A549 treated with ZK216348 at 1 μM for 4 hours (cell line): ENCODE measurements at places on chromosomes 16 and 17. TPM values are rescaled to one million over a fixed set of nuclear protein-coding genes. Genes with fewer than 3 reads are reported as not detected.

The DCXR gene
- 57.4 to 102 TPM (median 94.1 TPM) in 5 replicates for total RNA-seq

The CD7 gene
- 0.11 TPM in 1 of 5 replicates, not detected in the others for total RNA-seq

The ABCC12 gene
- total RNA-seq: 0.06 to 0.22 TPM (median 0.20 TPM) in 3 of 5 replicates, not detected in the others

The WFIKKN2 gene
- total RNA-seq: not detected in 5 replicates

The SMPD3 gene
- total RNA-seq: 0.08 to 0.33 TPM (median 0.15 TPM) in 5 replicates

The CTRL gene
- total RNA-seq: 1.0 to 2.5 TPM (median 1.4 TPM) in 5 replicates

The TRPV3 gene
- 0.15 to 0.92 TPM (median 0.33 TPM) in 5 replicates for total RNA-seq

The GPR142 gene
- not detected in 5 replicates for total RNA-seq

The TMEM98 gene
- total RNA-seq: 39.9 to 50.2 TPM (median 49.0 TPM) in 5 replicates

The LITAFD gene
- total RNA-seq: not detected in 5 replicates

The ZNF830 gene
- total RNA-seq: 13.2 to 24.7 TPM (median 15.2 TPM) in 5 replicates

The ASPHD1 gene
- 12.4 to 27.0 TPM (median 23.7 TPM) in 5 replicates for total RNA-seq

The KRT14 gene
- total RNA-seq: 0.08 to 0.15 TPM (median 0.14 TPM) in 3 of 5 replicates, not detected in the others

The ALOX12 gene
- not detected in 5 replicates for total RNA-seq

The SLC6A2 gene
- total RNA-seq: 0.14 TPM in 1 of 5 replicates, not detected in the others

The FDXR gene
- 33.6 to 70.0 TPM (median 67.8 TPM) in 5 replicates for total RNA-seq

The RHOT2 gene
- total RNA-seq: 44.9 to 111 TPM (median 98.0 TPM) in 5 replicates

The ADAM11 gene
- 1.3 to 2.7 TPM (median 2.0 TPM) in 5 replicates for total RNA-seq

The SLC38A8 gene
- not detected in 5 replicates for total RNA-seq

The KRTAP2-2 gene
- total RNA-seq: not detected in 5 replicates

The KRTAP3-1 gene
- not detected in 5 replicates for total RNA-seq

The SULT1A2 gene
- 0.12 TPM in 1 of 5 replicates, not detected in the others for total RNA-seq

The CCDC154 gene
- total RNA-seq: 0.31 to 0.55 TPM (median 0.34 TPM) in 3 of 5 replicates, not detected in the others

The PYY gene
- not detected in 5 replicates for total RNA-seq

The ATAD5 gene
- total RNA-seq: 2.7 to 5.3 TPM (median 4.6 TPM) in 5 replicates

The CDH5 gene
- total RNA-seq: 0.12 to 0.33 TPM (median 0.24 TPM) in 5 replicates

The ABCC11 gene
- 0.12 to 0.22 TPM (median 0.17 TPM) in 4 of 5 replicates, not detected in the other for total RNA-seq

The CNTD1 gene
- total RNA-seq: 0.18 TPM in 1 of 5 replicates, not detected in the others

The GRN gene
- 168 to 278 TPM (median 231 TPM) in 5 replicates for total RNA-seq

The KSR1 gene
- total RNA-seq: 7.5 to 22.9 TPM (median 18.5 TPM) in 5 replicates

The VMO1 gene
- total RNA-seq: 0.94 to 1.7 TPM (median 1.5 TPM) in 4 of 5 replicates, not detected in the other

The ANTKMT gene
- total RNA-seq: 25.7 to 66.6 TPM (median 52.1 TPM) in 5 replicates

The PPL gene
- total RNA-seq: 2.6 to 4.8 TPM (median 4.1 TPM) in 5 replicates

The AP2B1 gene
- 126 to 156 TPM (median 143 TPM) in 5 replicates for total RNA-seq

The KRT10 gene
- 99.6 to 118 TPM (median 105 TPM) in 5 replicates for total RNA-seq

The NEUROD2 gene
- total RNA-seq: 0.18 TPM in 1 of 5 replicates, not detected in the others

The PRDM7 gene
- not detected in 5 replicates for total RNA-seq

The DNAH3 gene
- total RNA-seq: 0.05 to 0.20 TPM (median 0.19 TPM) in 5 replicates

The TBX2 gene
- total RNA-seq: 3.5 to 7.0 TPM (median 6.9 TPM) in 5 replicates

The ABI3 gene
- total RNA-seq: not detected in 5 replicates

The CACNG1 gene
- 0.11 to 0.37 TPM in 2 of 5 replicates, not detected in the others for total RNA-seq

The GNGT2 gene
- total RNA-seq: 0.69 to 1.5 TPM (median 0.85 TPM) in 5 replicates

The SLFN12L gene
- not detected in 5 replicates for total RNA-seq

The PRRT2 gene
- 0.27 to 0.52 TPM (median 0.33 TPM) in 5 replicates for total RNA-seq

The ALDOC gene
- total RNA-seq: 2.0 to 3.2 TPM (median 2.1 TPM) in 5 replicates

The ZNF385C gene
- total RNA-seq: 0.19 to 0.44 TPM (median 0.22 TPM) in 4 of 5 replicates, not detected in the other

The PLEKHG4 gene
- total RNA-seq: 11.2 to 17.2 TPM (median 15.7 TPM) in 5 replicates

The SOCS1 gene
- total RNA-seq: 1.9 to 5.9 TPM (median 4.4 TPM) in 5 replicates

The METTL9 gene
- 88.1 to 106 TPM (median 94.4 TPM) in 5 replicates for total RNA-seq

The ITGB4 gene
- total RNA-seq: 50.8 to 123 TPM (median 97.0 TPM) in 5 replicates

The CACNG4 gene
- 10.0 to 14.2 TPM (median 13.1 TPM) in 5 replicates for total RNA-seq

The SHISA9 gene
- 0.02 to 0.26 TPM (median 0.05 TPM) in 3 of 5 replicates, not detected in the others for total RNA-seq

The NUPR1 gene
- 11.9 to 21.8 TPM (median 15.3 TPM) in 5 replicates for total RNA-seq

The ST6GALNAC1 gene
- total RNA-seq: 0.27 to 0.60 TPM in 2 of 5 replicates, not detected in the others

The CCL4 gene
- total RNA-seq: not detected in 5 replicates
